Esophagus (tissue), 2 donors: ENCODE measurements at places on chromosomes 3 and 15. TPM values are rescaled to one million over a fixed set of nuclear protein-coding genes. Genes with fewer than 3 reads are reported as not detected.

The COLQ gene
- 0.47 TPM for polyA plus RNA-seq

The GOLGA8K gene
- 0.08 TPM for polyA plus RNA-seq

The P2RY12 gene
- polyA plus RNA-seq = 0.13 TPM

The POPDC2 gene
- 1.4 TPM for polyA plus RNA-seq

The AGBL1 gene
- 0.01 TPM for polyA plus RNA-seq

The MEIS2 gene
- 6.0 TPM for polyA plus RNA-seq

The SIDT1 gene
- 0.41 TPM for polyA plus RNA-seq

The SRPRB gene
- polyA plus RNA-seq = 23.0 TPM

The P2RY1 gene
- 7.0 TPM for polyA plus RNA-seq

The UBAP1L gene
- 5.7 TPM for polyA plus RNA-seq

The FETUB gene
- 3.3 TPM for polyA plus RNA-seq

The ACOX2 gene
- polyA plus RNA-seq = 13.9 TPM

The LRRC2 gene
- 0.13 TPM for polyA plus RNA-seq

The CD200R1L gene
- not detected for polyA plus RNA-seq

The LIPH gene
- 14.2 TPM for polyA plus RNA-seq

The PATL2 gene
- polyA plus RNA-seq = 0.84 TPM

The MORC1 gene
- polyA plus RNA-seq = not detected

The DAZL gene
- not detected for polyA plus RNA-seq

The HRG gene
- 0.05 TPM for polyA plus RNA-seq

The IQCF5 gene
- not detected for polyA plus RNA-seq

The SERPINI1 gene
- 2.0 TPM for polyA plus RNA-seq

The PPP1R14D gene
- polyA plus RNA-seq = 0.21 TPM

The DAPK2 gene
- polyA plus RNA-seq = 8.9 TPM

The IL12A gene
- polyA plus RNA-seq = 7.5 TPM

The CTXN2 gene
- not detected for polyA plus RNA-seq

The GRK7 gene
- 0.01 TPM for polyA plus RNA-seq

The HCN4 gene
- polyA plus RNA-seq = not detected

The GOLGA8S gene
- 0.10 TPM for polyA plus RNA-seq

The CFAP44 gene
- polyA plus RNA-seq = 1.9 TPM

The IL20RB gene
- polyA plus RNA-seq = 83.2 TPM

The PLSCR2 gene
- not detected for polyA plus RNA-seq

The HHLA2 gene
- not detected for polyA plus RNA-seq

The ISLR2 gene
- polyA plus RNA-seq = 0.12 TPM

The NEO1 gene
- polyA plus RNA-seq = 5.7 TPM

The ATP13A4 gene
- polyA plus RNA-seq = 28.4 TPM

The TNFAIP8L3 gene
- polyA plus RNA-seq = 9.3 TPM

The ASB14 gene
- not detected for polyA plus RNA-seq

The CPB1 gene
- polyA plus RNA-seq = 0.29 TPM

The GPR62 gene
- polyA plus RNA-seq = 0.06 TPM

The ZNF385D gene
- 0.39 TPM for polyA plus RNA-seq

The SCAANT1 gene
- not detected for polyA plus RNA-seq

The COL6A6 gene
- polyA plus RNA-seq = 0.02 TPM

The SLC6A6 gene
- polyA plus RNA-seq = 2.5 TPM

The PPM1L gene
- polyA plus RNA-seq = 3.0 TPM

The C3orf20 gene
- not detected for polyA plus RNA-seq

The ABI3BP gene
- 4.0 TPM for polyA plus RNA-seq

The SEMA3B gene
- 5.2 TPM for polyA plus RNA-seq

The GOLGA6L4 gene
- polyA plus RNA-seq = 2.1 TPM

The CCR9 gene
- not detected for polyA plus RNA-seq

The FAM81A gene
- polyA plus RNA-seq = 0.12 TPM
